CD4-positive, alpha-beta T cell treated with Interleukin-17A for 1 hour (primary cell): ENCODE measurements at places on chromosomes 7 and 10.

GRCh38 chr7:24492576-24492975 lies 80.7 kb upstream of the PALS2 start:
- DNase-seq, result no peak

DNA sequence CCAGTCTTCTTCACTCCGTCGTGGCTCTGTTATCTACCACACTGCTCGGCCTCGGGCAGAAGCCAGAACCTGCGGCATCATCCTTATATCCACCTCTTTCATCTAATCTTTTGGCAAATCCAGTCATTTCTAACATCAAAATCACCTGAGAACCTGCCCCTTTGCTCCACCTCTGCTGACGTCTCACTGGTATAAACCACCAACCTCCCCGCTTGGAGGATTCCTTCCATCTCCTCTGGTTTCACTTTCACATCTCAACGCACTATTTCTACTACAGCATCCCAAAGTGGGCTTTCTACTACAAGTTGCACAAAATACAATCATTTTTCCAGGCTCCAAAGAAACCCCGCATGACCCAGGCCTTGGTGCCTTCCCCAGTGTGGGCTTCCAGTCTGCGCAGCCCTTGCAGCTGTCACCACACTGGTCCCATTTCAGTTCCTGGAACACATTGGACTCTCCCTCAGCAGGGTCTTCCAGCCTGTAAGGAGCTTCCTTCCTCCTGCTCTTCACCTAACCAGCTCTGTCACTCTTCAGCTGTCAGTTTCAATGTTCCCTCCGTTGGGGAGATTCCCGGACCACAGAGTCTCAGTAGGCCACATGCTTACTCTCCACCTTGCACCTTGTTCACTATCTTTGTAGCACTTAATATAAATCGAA lies 85.0 kb downstream of the PRKCQ start:
- peak; percentile 83 for DNase-seq

GRCh38 chr10:112218036-112218390 lies 34.4 kb upstream of the GPAM start:
- no peak for DNase-seq

- no peak for DNase-seq
Observed at GRCh38 chr7:50640779-50641178, 75.6 kb upstream of the DDC start.

DNA sequence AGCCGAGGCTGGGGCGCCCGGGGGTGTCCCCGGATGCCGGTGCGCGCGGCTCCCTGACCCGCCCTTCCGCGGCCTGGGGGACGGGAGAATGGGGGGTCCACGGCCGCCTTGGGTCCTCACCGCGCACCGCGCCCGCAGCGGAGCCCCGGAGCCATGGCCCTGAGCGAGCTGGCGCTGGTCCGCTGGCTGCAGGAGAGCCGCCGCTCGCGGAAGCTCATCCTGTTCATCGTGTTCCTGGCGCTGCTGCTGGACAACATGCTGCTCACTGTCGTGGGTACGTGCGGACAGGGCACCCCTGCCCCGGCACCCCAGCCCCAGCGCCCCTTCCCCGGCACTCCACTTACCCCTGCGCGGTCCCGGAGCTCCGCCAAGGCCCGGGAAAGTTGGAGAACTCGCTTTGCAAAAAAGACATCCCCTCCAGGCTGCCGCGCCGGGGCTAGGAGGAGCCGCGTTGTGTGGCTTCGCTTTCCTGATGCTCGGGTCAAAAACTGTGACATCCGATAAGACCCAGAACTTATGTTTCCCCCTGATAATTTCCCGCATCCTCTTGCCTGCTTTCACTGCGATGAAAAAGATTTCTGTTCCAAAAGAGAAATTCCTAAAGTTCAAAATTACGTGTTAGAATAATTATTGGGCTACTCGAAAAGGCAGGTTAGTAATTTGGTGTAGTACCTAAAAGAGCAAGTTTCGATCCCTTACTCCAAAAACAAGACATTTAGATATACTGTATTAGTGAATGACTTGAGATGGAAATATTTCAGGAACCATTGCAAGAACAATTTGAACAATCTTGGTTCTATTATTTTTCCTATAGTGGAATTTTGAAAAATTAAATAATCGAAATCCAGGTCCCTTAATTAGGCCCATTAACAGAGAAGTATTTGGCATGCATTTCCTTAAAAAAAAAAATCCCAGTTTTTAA lies 888 bp downstream of the SLC18A2 start:
- DNase-seq, result no peak

- no peak for DNase-seq
Observed at GRCh38 chr10:70582793-70583668, 19.5 kb downstream of the PRF1 start.

DNA sequence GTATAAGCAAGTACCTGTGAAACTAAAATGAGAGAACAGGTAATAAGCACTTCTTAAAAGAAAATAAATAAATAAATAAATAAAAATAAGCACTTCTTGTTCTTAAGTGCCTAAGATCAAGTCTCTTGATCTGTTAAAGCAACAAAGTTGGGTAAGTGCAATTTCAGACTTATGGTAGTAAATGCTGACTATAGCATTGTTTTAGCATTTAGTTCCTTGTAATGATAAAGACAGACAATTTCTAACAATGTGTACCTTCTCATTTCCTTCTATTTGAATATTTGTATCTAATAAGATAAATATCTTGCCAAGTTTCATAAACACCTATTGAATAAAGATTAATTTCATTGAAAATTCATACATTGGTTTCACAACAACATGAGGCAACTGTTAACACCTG lies 87.4 kb downstream of the GALNT11 start:
- DNase-seq, result no peak

- no peak for DNase-seq
Observed at GRCh38 chr10:10055656-10056442, 961.8 kb upstream of the CELF2 start.
